ENCODE measurements at places on chromosomes 6 and 20. TPM values are rescaled to one million over a fixed set of nuclear protein-coding genes. Genes with fewer than 3 reads are reported as not detected.

The SLC35D3 gene
- not detected for polyA plus RNA-seq

The SOX18 gene
- 19.6 TPM for polyA plus RNA-seq

The CPNE5 gene
- polyA plus RNA-seq: 16.9 TPM

The HLA-DPB1 gene
- 19.2 TPM for polyA plus RNA-seq

The YIPF3 gene
- 87.5 TPM for polyA plus RNA-seq

The MYMX gene
- 20.5 TPM for polyA plus RNA-seq

The ELOVL2 gene
- polyA plus RNA-seq: 2.1 TPM

The IL17F gene
- not detected for polyA plus RNA-seq

The DCDC2 gene
- polyA plus RNA-seq: 0.08 TPM

The CST4 gene
- not detected for polyA plus RNA-seq

The PNPLA1 gene
- polyA plus RNA-seq: 0.27 TPM

The WFDC10B gene
- not detected for polyA plus RNA-seq
